Umbilical cord (tissue), 2 donors: ENCODE measurements at places on chromosomes 12 and 14.

DNA sequence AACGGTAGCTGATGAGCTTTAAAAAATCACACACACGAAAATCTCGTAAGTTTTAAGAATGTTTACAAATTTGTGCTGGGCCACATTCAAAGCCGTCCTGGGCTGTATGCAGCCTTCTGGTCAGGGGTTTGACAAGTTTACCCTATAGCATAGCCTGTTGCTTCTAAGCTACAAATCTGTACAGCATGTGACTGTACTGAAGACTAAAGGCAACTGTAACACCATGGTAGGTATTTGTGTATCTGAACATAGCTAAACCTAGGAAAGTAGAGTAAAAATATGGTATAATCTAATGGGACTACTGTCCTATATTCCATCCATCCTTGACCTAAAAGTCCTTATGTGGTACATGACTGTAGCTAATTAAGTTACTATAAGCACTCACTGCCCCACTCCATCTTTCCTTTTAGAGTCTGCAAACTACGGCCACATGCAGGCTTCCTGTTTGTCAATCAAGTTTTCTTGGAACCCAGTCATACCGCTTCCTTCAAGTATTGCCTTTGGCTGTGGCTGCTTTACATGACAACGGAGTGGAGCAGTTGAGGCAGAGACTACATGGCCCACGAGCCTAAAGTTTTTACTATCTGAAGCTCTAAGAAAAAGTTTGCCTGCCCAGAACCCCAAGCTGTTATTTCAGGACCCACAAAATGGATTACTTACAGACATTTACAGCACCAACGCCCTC is 18.5 kb downstream of the KRT7 start:
- no peak for DNase-seq

GRCh38 chr14:22753586-22753985 is 12.9 kb upstream of the OXA1L start:
- peak; percentile 13 for DNase-seq

- peak; percentile 56 for DNase-seq
Measured at GRCh38 chr12:12441843-12442461, 85.1 kb downstream of the BORCS5 start.

DNA sequence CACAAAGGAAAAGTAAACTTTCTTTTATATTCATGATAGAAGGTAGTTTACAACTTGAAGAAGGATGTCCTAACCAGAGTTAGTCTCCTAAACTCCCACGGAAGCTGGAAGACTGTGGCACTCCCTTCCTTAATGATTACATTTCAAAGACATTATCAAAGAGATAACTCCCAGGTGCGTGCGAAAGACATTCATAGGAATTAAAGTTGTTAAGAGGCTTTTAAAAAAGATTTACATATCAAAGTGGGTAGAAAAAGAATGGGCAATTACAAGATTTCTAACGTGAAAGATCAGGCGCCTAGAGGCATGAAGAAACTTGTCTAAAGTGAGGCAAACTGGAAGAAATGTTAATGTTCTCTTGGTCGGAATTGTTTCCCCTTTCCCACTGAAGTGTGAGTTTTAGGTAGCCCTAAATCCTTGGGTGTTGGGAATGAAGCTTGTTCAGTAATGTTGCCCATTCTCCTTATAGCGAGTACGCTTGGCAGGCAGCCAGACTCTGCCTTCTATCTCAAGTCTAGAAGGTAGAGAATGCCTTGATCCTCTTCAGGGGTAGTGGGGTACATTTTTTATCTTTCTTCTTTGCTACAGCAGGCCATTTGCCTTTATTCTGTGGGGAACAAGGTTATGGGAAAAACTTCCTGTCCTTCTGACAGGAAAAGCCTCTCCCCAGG is 642.0 kb downstream of the SLC6A15 start:
- DNase-seq: no peak

- DNase-seq: no peak
Measured at GRCh38 chr12:52232674-52233461, at the start of gene KRT7. TSS of gene KRT7 (plus strand) at chr12:52233243. CDS start at chr12:52233297, 54 bp downstream.

GRCh38 chr14:50065583-50065982 is 50.8 kb downstream of the VCPKMT start:
- DNase-seq: no peak

GRCh38 chr12:10190558-10191388 is 11.9 kb downstream of the TMEM52B start:
- peak; percentile 76 for DNase-seq

DNA sequence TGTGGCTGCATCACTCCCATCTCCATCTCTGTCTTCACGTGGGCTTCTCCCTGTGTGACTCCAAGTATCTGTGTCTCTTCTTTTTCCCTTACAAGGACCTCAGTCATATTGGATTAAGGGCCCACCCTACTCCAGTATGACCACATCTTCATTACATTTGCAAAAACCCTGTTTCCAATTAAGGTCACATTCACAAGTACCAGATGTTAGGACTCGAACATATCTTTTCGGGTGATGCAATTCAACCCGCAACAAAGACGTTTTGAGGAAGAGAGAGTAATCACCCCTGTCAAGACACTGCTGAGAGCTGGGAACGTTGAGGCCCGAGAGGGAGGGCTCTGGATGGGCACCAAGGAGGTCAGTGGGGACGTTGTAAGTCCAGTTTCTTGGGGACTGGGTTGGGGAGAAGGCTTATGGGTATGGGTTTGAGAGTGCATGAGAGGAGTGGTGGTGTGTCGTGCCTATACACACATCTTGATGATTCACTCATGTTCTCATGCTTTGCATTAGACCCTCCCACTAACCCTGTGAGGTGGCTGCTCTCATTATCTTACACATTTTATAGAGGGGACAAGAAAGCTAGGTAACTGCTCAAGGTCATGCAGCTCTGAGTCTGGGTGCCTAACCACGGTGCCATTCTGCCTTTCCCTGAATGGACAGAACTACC is 12.1 kb upstream of the IFI27 start:
- no peak for DNase-seq

DNA sequence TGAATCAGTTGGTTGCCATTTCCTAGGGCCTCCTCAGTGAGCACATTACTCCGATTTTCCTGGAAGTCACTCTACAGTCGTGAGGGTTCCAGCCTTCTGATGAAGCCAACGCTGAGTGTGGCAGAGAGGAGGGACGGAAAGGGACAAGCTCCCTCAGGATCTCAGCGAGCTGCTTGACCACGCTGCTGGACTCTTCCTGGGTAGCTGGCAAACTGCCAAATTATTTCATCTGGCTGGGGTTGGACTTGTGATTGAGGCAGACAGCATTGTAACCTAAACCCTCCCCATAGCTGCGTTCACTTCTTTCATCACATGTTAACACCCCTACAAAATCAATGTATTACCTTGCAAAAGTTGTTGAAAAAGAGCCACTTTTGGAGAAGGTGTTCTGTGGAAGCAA is 69.6 kb upstream of the CHST11 start:
- DNase-seq: no peak

DNA sequence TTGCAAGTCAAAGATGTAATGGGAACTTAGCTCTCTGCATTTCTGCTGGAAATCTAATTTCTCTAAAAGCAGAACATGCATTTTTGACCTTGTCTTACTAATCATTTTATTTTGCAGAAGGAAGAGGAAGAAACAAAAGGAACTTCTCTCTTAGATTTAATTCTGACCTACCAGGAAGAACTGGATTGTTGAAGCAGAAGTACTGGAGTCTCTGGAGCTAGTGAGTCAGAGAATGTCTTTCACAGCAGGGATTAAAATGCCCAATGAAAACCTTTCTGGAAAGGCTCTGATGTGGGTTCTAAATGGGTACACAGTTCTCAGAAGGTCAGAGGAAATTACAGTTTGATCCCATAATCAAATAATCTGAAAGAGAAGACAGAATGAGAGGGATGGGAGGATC is 70.8 kb upstream of the GNG2 start:
- peak; percentile 21 for DNase-seq

- peak; percentile 100 for DNase-seq
Measured at GRCh38 chr12:106774005-106774807, at the start of gene RIC8B. TSS of gene RIC8B (plus strand) at chr12:106774682. CDS start at chr12:106774746, 64 bp downstream.

DNA sequence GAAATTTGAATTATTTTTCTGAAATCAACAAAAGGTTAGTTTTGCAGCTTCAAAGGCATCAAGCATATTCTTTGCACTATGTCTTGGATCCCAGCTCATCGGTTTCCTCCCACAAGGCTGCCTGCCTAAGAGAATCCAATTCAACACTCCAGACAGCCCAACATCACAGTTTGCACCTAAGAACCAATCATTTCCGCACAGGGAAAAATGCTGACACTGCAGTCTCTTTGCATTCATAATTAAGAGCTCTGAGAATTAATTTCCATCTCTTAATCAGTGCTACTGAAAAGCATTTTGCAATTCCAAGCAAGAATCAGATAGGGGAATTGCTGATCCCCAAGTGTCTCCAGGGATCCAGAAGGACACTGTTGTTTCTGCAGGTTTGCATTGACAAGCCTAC is 175.9 kb downstream of the PIWIL1 start:
- no peak for DNase-seq

GRCh38 chr14:79861111-79861510 is 350.2 kb downstream of the DIO2 start:
- DNase-seq: no peak

- no peak for DNase-seq
Measured at GRCh38 chr14:85218982-85219381, 311.0 kb upstream of the FLRT2 start.
